ENCODE measurements at places on chromosomes 1 and 21.
A peak's percentile ranks its signal among the peaks of the same experiment; 100 is the strongest.

DNA sequence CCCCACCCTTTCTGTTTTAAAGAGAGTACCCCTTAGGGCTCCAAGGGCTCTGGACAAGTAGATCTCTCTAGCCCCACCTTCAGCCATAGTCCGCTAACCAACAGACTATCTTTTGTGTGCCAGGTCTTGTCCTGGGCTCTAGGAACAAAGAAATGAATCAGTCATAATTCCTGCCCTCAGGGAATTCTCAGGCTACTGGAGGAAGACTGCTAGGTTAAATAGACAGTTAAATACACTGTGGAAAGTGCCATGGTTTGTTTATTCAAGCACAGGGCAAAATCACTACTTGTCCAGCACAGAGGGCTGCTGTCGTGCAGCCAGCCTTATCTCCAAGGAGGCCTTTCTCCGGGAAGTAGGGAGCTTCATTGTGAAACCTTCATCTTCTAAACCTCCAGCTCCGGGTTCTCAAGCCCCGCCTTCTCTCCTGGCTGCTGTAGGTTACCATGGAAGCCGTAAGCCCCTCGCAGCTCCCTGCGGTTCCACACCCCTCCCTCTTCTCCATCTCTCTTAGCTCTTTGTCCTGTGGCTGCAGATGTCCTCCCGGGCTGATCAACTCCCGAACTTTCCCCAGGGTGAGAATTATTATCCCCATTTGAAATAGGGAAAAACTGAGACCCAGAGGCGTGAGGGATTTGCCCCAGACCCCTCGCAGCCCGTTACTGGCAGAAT, 29.8 kb downstream of the SHISAL2A start:
- peak; percentile 72 for DNase-seq

DNA sequence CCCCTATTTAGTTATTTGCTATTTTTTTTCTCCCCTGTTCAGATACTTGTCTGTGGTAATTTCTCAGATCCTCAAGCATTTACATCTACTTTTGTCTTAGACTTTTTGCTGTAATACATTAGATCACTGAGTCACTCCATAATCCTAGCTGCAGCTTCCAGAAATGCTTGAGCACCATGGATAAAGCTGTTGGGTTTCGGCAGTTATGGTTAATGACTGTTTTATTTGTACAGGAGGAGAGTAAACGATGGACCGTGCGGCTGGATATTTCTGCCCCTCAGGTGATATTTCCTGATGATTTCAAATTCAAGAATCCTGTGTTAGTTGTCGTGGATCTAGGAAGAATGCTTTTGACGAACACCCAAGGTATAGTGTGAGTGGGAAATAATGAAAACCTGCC, 42.9 kb downstream of the VPS13D start:
- DNase-seq: no peak

DNA sequence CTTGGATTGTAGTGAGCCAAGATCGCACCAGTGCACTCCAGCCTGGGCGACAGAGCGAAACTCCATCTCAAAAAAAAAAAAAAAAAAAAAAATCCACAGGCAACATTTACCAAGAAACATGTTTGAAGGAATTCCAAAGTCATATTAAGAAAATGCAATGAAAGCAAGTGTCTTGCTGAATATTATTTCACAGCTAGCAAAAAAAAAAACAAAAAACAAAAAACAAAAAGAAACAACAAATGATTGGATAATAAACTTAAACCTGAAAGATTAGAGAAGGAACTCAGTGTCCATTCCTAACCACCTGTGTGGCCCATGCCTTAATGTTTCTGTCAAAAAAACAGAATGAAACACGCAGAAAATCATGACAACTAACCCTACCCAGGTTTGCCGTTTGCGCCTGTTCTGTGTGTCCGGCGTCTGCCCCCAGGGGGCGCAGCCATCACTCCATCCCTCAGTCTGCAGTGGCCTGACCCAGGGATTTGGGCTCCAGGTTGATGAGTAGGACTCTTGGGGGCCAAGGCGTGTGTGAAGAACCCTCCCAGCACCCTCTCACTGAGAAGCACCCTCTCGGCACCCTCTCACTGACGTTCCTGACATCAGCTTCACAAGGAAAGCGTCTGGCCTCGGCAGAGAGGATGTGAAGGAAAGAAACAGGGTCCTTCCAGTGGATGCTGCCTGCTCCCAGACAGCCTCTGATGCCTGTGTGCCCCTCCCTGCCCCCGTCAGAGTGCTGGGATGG, 19.2 kb upstream of the PTTG1IP start:
- peak; percentile 37 for DNase-seq

DNA sequence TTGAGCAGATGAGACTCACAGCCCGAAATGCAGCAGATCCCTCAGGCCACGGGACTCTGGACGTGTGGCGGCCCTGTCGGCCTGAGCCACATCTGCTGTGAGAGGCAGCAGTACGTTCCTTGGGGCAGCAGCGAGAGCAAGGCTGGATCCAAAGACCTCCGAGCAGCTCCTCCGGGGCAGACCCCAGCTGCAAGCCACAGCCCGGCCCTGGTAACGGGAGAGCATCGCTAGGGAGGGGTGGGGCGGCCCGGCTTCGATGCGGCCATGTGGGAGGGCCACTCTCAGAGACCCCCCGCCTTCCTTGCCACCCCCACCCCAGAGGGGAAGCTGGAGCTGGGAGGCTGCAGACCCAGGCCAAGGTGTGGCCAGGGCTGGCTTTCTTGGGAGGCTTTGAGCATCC, 17.8 kb downstream of the PRKCZ start:
- no peak for DNase-seq

GRCh38 chr21:25862112-25862511, 127.3 kb downstream of the GABPA start:
- no peak for DNase-seq

GRCh38 chr21:44051462-44051941, 39.4 kb downstream of the TRAPPC10 start:
- no peak for DNase-seq

Data from kidney tubule cell (primary cell).